ENCODE measurements at places on chromosomes 2 and 18. TPM values are rescaled to one million over a fixed set of nuclear protein-coding genes. Genes with fewer than 3 reads are reported as not detected.

C2orf80 gene
- not detected for total RNA-seq

ITM2C gene
- total RNA-seq, result 485 TPM

LIMS3 gene
- 0.60 TPM for total RNA-seq

RAB12 gene
- 28.6 TPM for total RNA-seq

FASTKD2 gene
- 37.9 TPM for total RNA-seq

CCL20 gene
- 112 TPM for total RNA-seq

DOK6 gene
- 2.0 TPM for total RNA-seq

FAP gene
- total RNA-seq, result 44.5 TPM

RUFY4 gene
- total RNA-seq, result 0.10 TPM

SKA1 gene
- total RNA-seq, result 5.5 TPM

PSMD14 gene
- 71.0 TPM for total RNA-seq

NCL gene
- total RNA-seq, result 193 TPM

ABCG8 gene
- total RNA-seq, result 4.7 TPM

TOGARAM2 gene
- 0.47 TPM for total RNA-seq

TCF23 gene
- not detected for total RNA-seq

PLGLB2 gene
- 13.7 TPM for total RNA-seq

SLC30A3 gene
- total RNA-seq, result not detected

FAM228A gene
- total RNA-seq, result 0.24 TPM

TTC32 gene
- total RNA-seq, result 18.4 TPM

CAPN14 gene
- 0.33 TPM for total RNA-seq

TRPM8 gene
- total RNA-seq, result 0.84 TPM

POMC gene
- 6.0 TPM for total RNA-seq

GBX2 gene
- not detected for total RNA-seq

RPIA gene
- total RNA-seq, result 7.7 TPM

NFU1 gene
- 50.6 TPM for total RNA-seq

STAT4 gene
- total RNA-seq, result 6.1 TPM

SERPINB11 gene
- total RNA-seq, result not detected

TIA1 gene
- total RNA-seq, result 137 TPM

TEKT4 gene
- not detected for total RNA-seq

FNDC4 gene
- 15.6 TPM for total RNA-seq

CCDC150 gene
- total RNA-seq, result 6.2 TPM

FOSL2 gene
- total RNA-seq, result 148 TPM

ALPI gene
- 3.9 TPM for total RNA-seq

ZNF397 gene
- total RNA-seq, result 22.0 TPM

IL1A gene
- total RNA-seq, result 2.3 TPM

CCDC85A gene
- total RNA-seq, result 3.0 TPM

FLACC1 gene
- total RNA-seq, result 0.80 TPM

TBR1 gene
- not detected for total RNA-seq

ALLC gene
- total RNA-seq, result not detected

MOCOS gene
- 8.6 TPM for total RNA-seq

DSC2 gene
- total RNA-seq, result 59.6 TPM

HRH4 gene
- total RNA-seq, result not detected

TFPI gene
- total RNA-seq, result 122 TPM

All from hepatocyte (in vitro differentiated cells).